Activated T-helper 1 cell treated with anti-CD3 and anti-CD28 coated beads, Interleukin-2, amount 50 U/mL, for 16 hours (primary cell): ENCODE measurements at places on chromosomes 4 and X.

DNA sequence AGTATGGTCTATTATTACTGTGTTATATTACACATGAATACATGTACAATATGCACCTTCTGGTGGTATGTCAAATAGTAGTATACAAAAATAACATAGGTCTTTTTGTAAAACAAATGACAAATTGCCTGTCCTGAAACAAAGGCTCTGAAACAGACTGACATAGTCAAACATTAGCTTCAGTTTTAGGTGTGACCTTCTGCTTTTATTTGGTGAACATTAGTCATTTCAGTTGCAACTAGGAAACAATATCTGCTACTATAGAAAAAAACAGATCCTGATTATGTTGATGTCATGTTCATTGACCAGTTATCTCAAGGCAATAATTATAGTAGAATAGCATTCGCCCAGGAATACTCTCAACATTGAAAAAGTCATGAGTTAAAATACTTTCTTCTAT lies 123.0 kb downstream of the CHRNA9 start:
- DNase-seq, result no peak

DNA sequence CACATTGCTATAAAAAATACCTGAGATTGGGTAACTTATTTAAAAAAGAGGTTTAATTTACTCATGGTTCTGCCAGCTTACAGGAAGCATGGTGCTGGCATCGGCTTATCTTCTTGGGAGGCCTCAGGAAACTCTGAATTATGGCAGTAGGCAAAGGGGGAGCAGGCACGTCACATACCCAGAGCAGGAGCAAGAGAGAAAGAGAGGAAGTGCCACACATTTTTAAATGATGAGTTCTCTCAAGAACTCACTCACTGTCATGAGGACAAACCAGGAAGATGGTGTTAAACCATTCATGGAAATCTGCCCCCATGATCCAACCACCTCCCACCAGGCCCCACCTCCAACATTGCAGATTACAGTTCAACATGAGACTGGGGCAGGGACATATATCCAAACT lies 10.0 kb upstream of the AFF1 start:
- no peak for DNase-seq

GRCh38 chr4:6812766-6813165 lies 30.2 kb downstream of the KIAA0232 start:
- DNase-seq, result no peak

GRCh38 chr4:8179074-8179473 lies 20.0 kb upstream of the SH3TC1 start:
- no peak for DNase-seq

- no peak for DNase-seq
These were observed at the start of gene CCKAR for GRCh38 chr4:26490111-26490959. Gene CCKAR, minus strand, starts transcription at chr4:26490484. Its CDS starts 217 bp downstream, at chr4:26490267.

DNA sequence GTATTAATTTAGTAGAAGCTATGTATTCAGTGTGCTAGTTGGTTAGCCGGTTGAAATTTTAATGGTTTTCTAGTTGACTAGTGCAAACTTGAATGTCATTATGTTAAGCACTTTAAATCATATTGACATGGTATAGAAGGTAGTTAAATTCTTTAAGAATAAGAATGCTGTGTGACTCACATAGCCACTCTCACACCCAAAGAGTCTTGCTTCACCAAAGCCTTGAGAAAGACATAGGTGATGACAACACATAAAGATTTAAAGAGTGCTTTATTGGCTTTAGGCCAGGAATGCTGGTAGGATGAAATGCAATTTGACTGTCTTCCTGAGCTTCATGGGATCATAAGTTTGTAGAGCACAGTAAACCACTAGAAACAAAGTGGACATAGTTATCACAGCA lies 85.3 kb downstream of the DCAF8L2 start:
- no peak for DNase-seq

DNA sequence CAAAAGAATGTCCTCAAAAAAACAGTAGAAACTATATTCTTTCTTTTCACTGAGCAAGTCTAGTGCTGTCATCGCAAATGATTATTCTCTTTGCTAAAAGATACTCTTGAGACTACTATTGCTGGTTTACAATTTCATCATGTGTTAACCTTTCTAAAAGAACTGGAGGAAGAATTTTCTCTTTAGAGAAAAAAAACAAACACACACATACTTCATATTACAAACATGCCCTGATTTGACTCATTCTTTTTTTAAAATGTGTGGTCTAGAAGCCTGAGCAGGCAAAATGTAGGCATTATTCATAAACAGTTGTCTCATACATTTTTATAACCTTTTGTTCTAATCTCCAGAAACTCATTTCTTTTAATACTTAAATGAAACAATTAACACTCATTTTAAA lies 60.6 kb upstream of the FAT4 start:
- no peak for DNase-seq

DNA sequence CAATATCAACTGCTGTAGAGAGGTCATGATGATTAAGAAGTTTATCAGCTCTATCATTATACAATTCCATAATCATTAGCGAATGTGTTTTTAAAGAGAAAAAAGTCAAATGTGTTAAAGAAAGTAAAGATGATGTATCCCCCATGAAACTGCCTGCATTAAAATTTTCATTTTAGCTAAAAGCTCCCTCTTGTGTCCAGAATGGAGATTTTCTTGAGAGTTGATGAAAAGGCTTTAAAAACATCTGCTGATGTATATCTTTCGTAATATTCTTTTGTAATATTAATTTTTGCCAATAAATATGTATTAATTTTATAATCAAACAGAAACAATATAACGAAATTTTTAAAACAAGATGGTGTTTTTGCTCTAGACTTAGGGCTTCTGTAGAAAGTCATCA lies 52.1 kb upstream of the LHFPL1 start:
- DNase-seq, result no peak
